ENCODE measurements at places on chromosomes 12 and 14.

- DNase-seq, result peak; percentile 90
Measured at GRCh38 chr12:47808050-47808449, 11.7 kb downstream of the HDAC7 start.

GRCh38 chr12:103880299-103881142 is 39.5 kb upstream of the NT5DC3 start:
- DNase-seq, result no peak

GRCh38 chr14:47040550-47040949 is 389.0 kb upstream of the RPL10L start:
- no peak for DNase-seq

DNA sequence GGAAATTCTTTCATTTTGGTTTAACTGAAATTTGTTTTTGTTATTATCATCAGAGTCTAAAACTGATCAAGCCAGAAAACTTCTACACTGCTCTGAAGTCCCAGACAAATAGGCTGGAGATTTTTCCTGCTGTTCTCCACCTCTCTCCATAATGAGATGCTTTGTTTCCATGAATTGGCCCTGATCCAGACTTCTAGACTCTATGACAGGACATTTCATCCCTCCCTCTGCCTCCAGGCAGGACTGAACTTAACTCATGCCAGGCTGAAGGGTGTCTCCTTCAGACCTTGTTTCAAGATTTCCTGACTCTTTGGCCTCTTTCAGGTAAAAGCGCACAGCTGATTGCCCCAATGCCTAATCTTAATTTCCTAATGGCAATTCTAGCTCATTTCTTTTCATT is 69.1 kb upstream of the HOXC13 start:
- DNase-seq, result no peak

DNA sequence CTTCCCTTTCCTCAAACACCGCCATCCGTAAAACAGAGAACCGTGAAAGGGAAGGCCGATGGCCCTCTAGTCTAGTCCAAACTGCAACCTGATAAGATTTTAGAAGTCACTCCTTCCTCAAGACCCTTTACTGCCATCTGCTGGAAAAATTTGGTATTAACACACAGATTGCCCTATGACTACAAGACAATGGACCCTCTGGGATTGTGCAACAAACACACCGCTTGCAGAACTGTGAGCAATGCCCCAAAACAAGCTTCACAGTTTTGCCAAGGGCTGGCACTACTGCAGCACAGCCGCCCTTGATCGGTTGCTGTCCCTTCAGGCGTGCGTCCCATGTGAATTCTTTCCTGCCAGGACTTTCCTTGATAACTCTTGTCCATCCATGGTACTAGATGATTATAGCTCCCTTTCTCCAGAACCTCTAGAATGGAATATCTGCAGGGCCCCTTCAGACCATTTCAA is 23.1 kb downstream of the LLPH start:
- peak; percentile 36 for DNase-seq
